Activated naive CD4-positive, alpha-beta T cell treated with anti-CD3 and anti-CD28 coated beads for 36 hours (primary cell): ENCODE measurements at places on chromosomes 2 and 18. TPM values are rescaled to one million over a fixed set of nuclear protein-coding genes. Genes with fewer than 3 reads are reported as not detected.
A peak's percentile ranks its signal among the peaks of the same experiment; 100 is the strongest.

DNA sequence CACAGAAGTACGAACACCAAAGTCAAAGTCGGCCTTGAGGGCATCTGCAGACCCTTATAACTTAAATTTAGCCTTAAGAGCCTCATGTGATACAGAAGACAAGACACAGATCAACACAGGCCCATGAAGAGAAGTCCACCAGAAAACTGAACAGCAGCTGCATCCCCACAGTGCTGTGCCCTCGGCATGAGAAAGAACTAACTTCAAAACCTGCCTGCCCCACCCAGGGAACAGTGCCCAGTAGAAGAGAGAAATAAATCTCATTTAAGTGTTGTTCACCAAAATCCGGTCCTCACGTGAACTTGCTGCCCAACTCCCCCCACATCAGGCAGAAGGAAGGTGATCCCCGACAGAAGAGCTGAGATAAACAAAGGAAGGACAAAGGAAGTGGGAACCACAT, 73.7 kb downstream of the PXDN start:
- no peak overlapping the region for H3K4me3 ChIP-seq
- no peak for DNase-seq
- H3K36me3 ChIP-seq, result no peaks in the 10 kb centered on the region
- no peaks in the 10 kb centered on the region for H3K27me3 ChIP-seq
- no peak overlapping the region for H3K27ac ChIP-seq

DNA sequence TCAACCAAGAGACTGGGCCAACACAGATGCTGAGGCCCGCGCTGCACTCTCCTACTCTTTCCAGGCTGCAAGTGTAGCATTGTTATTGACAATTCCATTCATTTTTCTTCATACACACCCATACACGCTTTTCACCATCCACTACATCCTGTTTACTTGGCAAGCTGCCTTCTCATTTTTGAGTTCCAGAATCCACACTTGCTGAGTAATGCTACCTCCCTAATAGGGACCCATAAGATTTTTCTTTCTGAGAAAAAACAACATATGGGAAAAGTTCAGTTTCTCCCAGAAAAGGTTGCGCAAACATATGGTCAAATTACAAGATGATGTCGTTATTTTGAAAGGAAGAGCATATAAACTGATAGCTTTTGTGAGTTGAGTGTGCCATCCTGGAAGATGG, 3.3 kb upstream of the NETO1 start:
- H3K36me3 ChIP-seq, result no peaks in the 10 kb centered on the region
- H3K4me1 ChIP-seq, result peaks cover 5% of the 10 kb centered on the region
- no peak overlapping the region for H3K27ac ChIP-seq
- H3K27me3 ChIP-seq, result peaks cover 26% of the 10 kb centered on the region

DNA sequence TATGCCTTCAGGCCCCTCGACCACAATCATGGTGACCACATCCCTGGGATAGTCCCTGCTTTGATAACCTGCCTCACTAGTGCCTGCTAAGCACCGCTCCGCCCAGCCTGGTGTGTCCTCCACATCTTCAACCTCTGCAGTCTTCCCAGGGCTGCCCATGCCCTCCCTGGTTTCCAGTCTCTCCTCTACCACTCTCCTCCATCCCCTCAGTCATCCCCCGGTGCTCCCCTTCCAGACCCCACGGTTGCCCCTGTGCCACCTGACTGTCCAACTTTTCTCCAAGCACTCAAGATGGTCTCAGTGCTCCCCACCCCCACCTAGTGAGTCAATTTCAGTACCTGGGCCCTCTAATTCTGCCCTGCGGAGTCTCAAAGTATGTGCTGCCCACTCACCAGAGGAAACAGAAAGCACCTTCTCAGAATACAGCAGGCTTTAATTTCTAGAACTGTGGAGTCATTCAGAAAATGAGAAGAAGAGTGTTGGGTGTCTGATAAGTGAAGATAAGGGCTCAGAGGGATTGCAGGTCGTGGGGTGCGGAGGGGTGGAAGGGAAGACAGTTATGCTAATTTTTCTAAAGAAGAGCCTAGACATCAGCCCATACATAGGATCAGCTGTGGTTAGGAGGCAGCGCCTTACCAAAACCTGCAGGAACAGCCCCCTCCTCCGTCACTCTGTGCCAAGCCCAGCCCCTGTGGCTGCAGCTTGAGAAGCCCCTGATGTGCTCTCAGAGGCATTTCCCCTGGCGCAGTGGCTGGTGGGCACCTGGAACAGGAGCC, 53.6 kb upstream of the CAB39 start:
- peaks cover 86% of the 10 kb centered on the region for H3K4me1 ChIP-seq
- peak overlapping the region; percentile 73 for H3K4me3 ChIP-seq
- no peaks in the 10 kb centered on the region for H3K36me3 ChIP-seq
- DNase-seq, result peak; percentile 87

- H3K4me3 ChIP-seq, result no peak overlapping the region
- H3K27me3 ChIP-seq, result no peaks in the 10 kb centered on the region
- H3K36me3 ChIP-seq, result no peaks in the 10 kb centered on the region
- DNase-seq, result no peak
- peaks cover 17% of the 10 kb centered on the region for H3K4me1 ChIP-seq
- no peak overlapping the region for H3K27ac ChIP-seq
Observed at GRCh38 chr2:236963631-236964182, 122.0 kb upstream of the COPS8 start.

GRCh38 chr2:196606516-196606915, 33.0 kb upstream of the CCDC150 start:
- no peak for DNase-seq
- no peaks in the 10 kb centered on the region for H3K36me3 ChIP-seq
- no peak overlapping the region for H3K4me3 ChIP-seq
- H3K27me3 ChIP-seq, result peaks cover 5% of the 10 kb centered on the region
- no peak overlapping the region for H3K27ac ChIP-seq

DNA sequence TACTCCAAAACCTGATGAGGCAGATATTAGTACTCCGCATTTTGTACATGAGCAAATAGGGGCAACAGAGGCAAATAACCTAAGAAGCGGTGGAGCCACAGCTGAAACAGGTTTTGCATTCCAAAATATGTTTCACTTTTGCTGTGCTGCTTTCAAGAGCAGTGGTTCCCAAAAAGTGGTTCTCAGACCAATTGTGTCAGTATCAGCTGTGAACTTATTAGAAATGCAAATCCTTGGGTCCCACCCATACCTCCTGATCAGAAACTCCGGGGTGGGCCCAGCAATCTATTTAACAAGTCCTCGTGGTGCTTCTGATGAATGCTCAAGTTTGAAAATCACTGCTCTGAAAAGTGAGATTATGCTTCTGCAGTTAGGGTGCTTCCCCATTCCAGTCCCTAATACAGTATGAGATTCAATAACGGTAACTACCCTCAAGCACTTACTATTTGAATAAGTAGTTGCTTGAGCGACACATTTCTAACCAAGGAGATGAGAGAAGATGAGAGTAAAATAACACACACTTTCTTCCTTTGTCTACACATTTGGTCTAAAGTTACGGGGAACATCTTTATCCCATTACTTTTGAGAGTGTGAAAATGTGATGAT, 17.8 kb upstream of the TCF4 start:
- H3K36me3 ChIP-seq, result no peaks in the 10 kb centered on the region
- H3K27ac ChIP-seq, result no peak overlapping the region
- no peak overlapping the region for H3K4me3 ChIP-seq
- no peak for DNase-seq

- H3K27me3 ChIP-seq, result peaks cover 2% of the 10 kb centered on the region
- H3K36me3 ChIP-seq, result no peaks in the 10 kb centered on the region
- H3K4me3 ChIP-seq, result no peak overlapping the region
- H3K27ac ChIP-seq, result no peak overlapping the region
Observed at GRCh38 chr2:90207454-90208058, 1516.1 kb downstream of the RPIA start.

GRCh38 chr2:153546358-153546757, 67.8 kb upstream of the RPRM start:
- peaks cover 5% of the 10 kb centered on the region for H3K27me3 ChIP-seq
- H3K4me3 ChIP-seq, result no peak overlapping the region
- no peaks in the 10 kb centered on the region for H3K36me3 ChIP-seq
- H3K27ac ChIP-seq, result no peak overlapping the region
- DNase-seq, result no peak

GRCh38 chr2:237257471-237257951, 156.5 kb downstream of the COL6A3 start:
- H3K36me3 ChIP-seq, result no peaks in the 10 kb centered on the region
- no peak overlapping the region for H3K27ac ChIP-seq
- H3K4me1 ChIP-seq, result peaks cover 3% of the 10 kb centered on the region
- no peak for DNase-seq
- no peak overlapping the region for H3K4me3 ChIP-seq
- H3K27me3 ChIP-seq, result no peaks in the 10 kb centered on the region

DNA sequence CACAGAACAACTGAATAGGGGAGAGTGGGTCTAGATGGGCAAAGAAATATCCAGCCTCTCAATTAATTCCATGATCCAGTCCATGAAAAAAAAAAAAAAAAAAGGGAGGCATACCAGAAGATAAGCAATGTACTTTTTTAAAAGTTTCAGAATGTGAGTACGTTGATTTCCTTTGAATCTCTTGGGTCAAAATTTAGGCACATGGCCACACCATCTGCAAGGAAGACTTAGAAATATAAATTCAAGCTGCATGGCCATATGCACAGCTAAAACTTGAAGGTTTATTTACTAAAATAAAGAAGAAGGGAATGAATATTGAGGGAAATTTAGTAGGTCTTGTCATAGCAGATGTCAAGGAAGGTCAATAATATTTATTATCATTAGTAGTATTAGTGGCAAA, 286.5 kb upstream of the CDH7 start:
- no peak for DNase-seq
- no peaks in the 10 kb centered on the region for H3K4me1 ChIP-seq
- no peaks in the 10 kb centered on the region for H3K27me3 ChIP-seq
- H3K36me3 ChIP-seq, result no peaks in the 10 kb centered on the region
- H3K27ac ChIP-seq, result no peak overlapping the region
- H3K4me3 ChIP-seq, result no peak overlapping the region

DNA sequence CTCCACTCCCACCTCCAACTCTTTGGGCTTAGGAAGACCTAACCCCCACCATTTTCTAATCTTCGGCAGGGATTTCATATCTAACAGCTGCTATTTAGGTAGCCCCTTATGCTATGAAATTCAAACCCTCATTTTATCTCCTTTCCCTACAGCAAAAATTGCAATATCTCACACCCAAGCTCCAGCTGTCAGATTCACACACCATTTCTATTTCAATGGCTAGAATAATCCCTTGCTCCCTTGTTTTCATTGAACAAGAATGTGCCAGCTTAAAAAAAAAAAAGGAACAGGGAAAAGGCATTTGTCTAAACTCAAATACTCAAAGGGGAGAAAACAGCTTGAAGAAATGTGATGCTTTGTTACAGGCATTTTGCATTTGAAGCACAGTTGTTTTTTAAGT, 850.6 kb upstream of the ACVR2A start:
- no peaks in the 10 kb centered on the region for H3K4me1 ChIP-seq
- H3K36me3 ChIP-seq, result no peaks in the 10 kb centered on the region
- H3K27me3 ChIP-seq, result peaks cover 2% of the 10 kb centered on the region

DNA sequence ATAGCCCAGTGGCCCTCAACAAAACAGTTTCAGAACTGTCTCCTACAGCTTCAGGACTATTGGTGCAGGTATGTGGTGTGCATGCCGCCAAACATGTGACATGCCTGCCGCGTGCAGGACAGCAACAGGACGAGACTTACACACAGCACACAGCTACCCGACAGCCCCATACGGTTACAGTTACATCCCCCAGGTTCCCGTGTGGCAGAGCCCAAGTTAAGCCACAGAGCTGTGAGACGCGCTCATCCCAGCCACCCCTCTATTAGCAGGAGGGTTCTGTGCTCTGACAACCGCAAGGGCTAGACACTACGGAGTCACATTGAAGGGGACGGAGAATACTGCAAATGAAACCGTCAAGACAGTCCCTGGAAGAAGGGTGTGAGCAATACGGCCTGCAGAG, 16.4 kb upstream of the TUBB6 start:
- peaks cover 3% of the 10 kb centered on the region for H3K4me1 ChIP-seq
- H3K27ac ChIP-seq, result no peak overlapping the region
- H3K27me3 ChIP-seq, result peaks cover 24% of the 10 kb centered on the region
- no peak for DNase-seq
- H3K36me3 ChIP-seq, result no peaks in the 10 kb centered on the region

DNA sequence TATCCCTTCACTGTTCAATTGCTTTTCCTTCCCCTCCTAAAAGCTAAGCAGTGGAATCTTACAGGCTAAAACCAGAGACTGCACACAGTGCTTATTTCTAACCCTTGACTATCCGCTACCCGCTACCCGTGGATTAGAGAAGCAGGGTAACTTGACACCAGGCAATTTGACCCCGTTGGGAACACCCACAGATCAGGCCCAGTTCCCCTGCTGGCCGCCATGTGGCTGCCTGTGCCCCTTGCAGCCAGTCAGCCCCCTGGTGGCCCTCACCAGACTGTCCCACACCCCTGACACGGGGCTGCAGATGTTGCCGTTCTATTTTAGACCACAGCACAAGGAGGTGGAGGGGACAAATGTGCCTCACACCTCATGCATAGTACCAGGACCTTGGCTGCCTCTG, 74.8 kb downstream of the TXNL1 start:
- no peak for DNase-seq
- no peak overlapping the region for H3K27ac ChIP-seq
- peaks cover 3% of the 10 kb centered on the region for H3K27me3 ChIP-seq
- no peaks in the 10 kb centered on the region for H3K4me1 ChIP-seq

- no peak overlapping the region for H3K4me3 ChIP-seq
- H3K4me1 ChIP-seq, result no peaks in the 10 kb centered on the region
- peak; percentile 50 for DNase-seq
- H3K27me3 ChIP-seq, result peaks cover 7% of the 10 kb centered on the region
- H3K27ac ChIP-seq, result no peak overlapping the region
Observed at GRCh38 chr2:41782306-41783158, 265.3 kb upstream of the PKDCC start.

DNA sequence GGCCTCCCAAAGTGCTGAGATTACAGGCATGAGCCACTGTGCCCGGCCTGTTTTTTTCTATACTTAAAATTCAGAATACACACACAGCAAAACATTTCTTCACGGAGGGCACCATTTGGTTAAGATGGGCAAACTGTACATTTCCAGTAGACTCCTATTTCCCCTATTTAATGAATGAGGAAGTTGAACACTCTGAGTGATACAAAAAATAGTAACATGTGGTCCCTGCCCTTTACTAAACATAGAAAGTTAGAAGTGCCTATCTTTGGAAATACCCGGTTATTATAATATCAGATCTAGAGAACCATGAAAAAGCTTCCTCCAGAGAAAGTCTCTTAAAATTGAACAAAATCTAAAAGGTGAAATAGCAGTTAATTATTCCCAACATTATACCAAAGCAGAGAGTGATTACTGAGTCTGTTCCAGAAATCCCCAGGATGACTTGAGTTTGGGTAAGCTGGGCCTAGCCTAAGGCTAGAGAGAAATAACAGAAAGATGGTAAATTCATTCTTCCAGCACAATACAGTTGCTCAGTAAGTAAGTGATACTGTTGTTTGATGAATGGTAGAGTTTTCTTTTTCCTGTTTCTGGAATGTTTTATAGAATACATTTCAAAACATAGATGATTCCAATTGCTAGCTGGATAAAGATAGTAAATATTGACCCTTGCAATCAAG, 23.3 kb upstream of the RMC1 start:
- DNase-seq, result no peak
- peak overlapping the region; percentile 38 for H3K27ac ChIP-seq
- H3K4me3 ChIP-seq, result no peak overlapping the region
- H3K4me1 ChIP-seq, result no peaks in the 10 kb centered on the region
- peaks cover 13% of the 10 kb centered on the region for H3K36me3 ChIP-seq

ATP6V1B1 gene
- not detected for total RNA-seq

NYAP2 gene
- not detected for total RNA-seq

IL1A gene
- 0.17 TPM for total RNA-seq

SH3RF3 gene
- 2.0 TPM for total RNA-seq

FEV gene
- not detected for total RNA-seq
